ENCODE measurements at places on chromosomes 2 and 18.

- no peak for DNase-seq
These were observed 466.5 kb upstream of the ID2 start for GRCh38 chr2:8215159-8215863.

GRCh38 chr2:70670202-70670601, 97.8 kb downstream of the ADD2 start:
- DNase-seq: no peak

DNA sequence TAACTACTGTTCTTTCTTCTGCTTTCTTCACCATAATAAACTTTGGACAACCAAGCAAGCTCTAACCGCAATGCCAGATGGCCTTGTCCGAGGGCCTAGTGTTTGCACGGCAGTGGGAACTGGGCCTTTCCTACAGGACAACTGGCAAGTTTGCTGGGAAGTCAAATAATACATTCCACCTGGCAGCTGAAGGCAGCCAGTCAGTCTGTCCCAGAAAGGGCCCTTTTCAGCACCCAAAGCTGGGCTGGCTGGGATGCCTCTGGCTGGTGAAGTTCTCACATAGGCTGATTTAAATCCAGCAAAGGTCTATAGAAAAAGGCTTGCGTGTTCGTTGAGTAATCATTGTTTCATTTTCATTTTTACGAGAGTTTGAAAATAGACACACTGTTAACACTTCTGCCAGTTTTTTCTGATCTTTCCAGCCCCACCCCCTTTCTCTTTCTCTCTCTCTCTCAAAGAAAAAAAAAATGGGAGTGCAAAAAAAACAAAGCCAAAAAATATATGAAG, 110.0 kb upstream of the EPAS1 start:
- DNase-seq: peak; percentile 92

GRCh38 chr18:58255701-58256311, 211.8 kb downstream of the NEDD4L start:
- DNase-seq: no peak

GRCh38 chr2:101219246-101219645, 33.4 kb upstream of the CNOT11 start:
- DNase-seq: no peak

GRCh38 chr2:133885847-133886246, 317.6 kb upstream of the NCKAP5 start:
- DNase-seq: peak; percentile 53

DNA sequence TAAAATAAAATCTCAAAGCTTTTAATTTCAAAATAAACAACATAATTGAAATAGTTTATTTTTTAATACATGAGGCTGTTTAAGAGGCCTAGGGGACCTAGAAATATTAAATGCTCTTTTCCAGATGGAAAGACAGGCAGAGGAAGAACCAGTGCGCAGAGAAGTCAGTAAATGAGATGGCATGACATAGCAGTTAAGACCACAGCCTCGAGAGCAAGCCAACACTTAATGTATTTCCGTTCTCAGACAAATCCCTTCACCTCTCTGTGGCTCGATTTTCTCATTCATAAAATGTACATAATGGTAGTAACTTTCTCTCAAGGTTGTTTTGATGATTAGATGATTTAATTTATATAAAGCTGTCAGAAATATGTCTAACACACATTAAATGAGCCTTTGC, 405.1 kb upstream of the CWC22 start:
- no peak for DNase-seq

GRCh38 chr2:18544171-18544570, 16.3 kb downstream of the RDH14 start:
- DNase-seq: peak; percentile 15

DNA sequence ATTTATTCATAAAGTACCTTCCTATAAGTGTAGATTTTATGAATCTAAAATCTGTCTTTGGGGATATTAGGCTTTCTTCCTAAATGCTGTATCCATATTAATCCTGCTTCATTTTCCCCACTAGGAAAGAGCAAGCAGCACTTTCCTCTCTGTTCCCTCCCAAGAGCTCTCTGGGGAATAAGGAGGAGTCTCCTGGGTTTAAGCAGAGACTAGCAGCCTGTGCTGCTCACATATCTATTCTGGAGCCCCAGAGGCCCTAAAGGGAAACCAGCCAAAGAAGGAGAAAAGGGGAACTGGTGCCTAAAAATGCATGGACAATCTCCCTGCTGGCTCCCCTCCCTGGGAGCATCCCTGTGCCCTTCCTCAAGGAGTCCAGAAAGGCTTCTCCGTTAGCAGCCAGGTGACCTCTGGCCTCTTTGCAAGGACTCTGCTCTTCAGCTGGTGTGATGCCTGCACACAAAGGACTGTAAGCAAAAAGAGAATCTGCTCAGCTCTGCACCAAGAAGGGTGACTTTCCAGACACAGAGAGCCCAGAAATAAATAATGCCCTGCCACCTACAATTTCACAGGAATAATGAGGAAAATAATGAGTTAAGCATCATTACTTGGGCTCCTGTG, 270.6 kb downstream of the SS18 start:
- DNase-seq: no peak

- DNase-seq: peak; percentile 14
These were observed 18.5 kb downstream of the MBD2 start for GRCh38 chr18:54205959-54206358.

DNA sequence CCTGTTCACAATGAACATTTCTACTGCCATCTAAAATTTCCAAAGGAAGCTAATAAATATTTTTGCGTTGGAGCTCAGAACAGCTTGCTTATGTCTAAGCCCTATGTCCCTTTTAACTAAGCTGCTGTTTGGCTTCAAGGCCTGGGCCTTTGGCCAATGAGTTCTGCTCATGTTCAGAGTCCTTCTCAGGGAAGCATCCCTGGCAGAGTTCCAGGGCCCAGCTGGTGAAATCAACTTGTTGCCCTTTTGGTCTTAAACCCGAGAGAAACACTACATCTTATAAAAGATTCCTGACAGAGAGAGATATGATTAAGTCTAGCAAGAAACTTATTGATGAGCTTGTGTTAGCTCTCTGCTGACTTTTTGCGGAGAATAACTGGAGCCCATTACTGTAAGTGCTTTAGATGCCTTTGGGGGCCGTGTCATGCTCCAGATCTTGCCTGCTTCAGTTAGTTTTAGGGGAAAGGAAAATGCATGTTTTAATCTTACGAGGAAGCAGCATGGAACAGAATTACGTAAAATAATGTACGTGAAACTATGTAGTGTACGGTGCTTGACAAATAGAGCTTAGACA, 102.5 kb upstream of the NOSTRIN start:
- DNase-seq: peak; percentile 78

DNA sequence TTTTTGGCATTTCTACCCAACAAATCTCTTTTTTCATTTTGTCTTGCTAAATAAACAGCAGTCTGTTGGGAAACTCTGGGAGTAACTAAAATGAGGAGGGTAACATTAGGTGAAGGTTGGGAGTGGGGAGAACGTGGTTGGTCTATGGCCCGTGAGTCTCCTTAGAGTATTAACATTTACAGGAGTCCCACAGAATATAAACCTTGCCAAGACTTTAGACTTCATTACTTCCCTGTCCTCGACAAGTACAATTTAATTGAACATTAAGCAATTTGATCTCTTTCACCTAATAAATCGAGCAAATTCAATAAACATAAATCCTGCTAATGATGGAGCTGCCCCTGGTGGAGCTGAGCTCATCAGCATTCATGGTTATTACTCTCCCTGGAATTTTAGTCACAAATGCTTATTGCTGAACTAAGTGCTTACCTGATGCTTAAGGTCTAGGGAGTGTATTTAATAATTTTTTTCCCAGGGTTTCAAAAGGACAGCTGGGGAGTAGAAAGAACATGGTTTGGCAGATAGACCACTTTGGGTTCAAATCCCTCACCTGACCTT, 95.1 kb upstream of the RASGRP3 start:
- DNase-seq: no peak

DNA sequence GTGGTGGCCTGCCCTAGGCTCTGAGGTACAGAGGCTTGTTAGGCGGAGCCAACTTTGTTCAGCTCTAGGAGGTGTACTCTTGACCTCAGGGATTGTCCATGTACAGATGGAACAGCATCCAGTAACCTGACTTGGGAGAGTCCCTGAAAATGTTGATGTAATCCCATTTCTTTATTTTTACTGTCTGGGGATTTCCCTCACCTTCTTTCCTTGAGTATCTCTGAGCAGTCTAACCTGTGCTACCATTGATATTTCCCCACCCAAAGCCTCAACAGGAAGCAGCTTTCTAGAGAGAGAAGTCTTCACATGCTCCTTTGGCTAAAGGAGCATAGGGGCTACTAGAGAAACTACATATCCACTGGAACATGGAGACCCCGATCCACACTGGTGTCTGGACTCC, 10.4 kb downstream of the IL36A start:
- no peak for DNase-seq

- DNase-seq: no peak
These were observed 196.8 kb downstream of the NDUFA10 start for GRCh38 chr2:239828192-239828972.
